ENCODE measurements at places on chromosomes 7 and 10. TPM values are rescaled to one million over a fixed set of nuclear protein-coding genes. Genes with fewer than 3 reads are reported as not detected.

DNA sequence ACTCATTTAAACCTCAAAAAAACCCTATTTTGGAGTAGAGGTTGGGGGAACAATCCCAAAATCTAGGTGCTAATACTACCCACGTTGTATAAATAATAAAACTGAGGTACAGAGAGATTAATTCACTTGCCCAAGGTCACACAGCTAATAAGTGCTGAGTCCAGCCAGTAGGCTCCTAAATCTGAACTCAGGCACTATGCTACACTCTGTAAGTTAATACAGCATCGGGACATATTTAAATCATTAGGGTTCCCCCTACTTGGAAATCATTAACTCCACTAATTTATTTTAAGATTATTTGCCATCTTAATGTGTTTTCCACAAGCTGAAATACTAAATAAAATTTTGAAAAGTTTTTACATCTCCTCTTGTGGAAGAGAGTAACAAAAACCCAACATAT lies 24.2 kb downstream of the PIP4K2A start:
- no peak for DNase-seq

Gene OR13A1
- polyA plus RNA-seq, result 0.13 TPM

Gene ASIC3
- 3.8 TPM for polyA plus RNA-seq

Gene R3HCC1L
- polyA plus RNA-seq, result 19.8 TPM
